ENCODE measurements at places on chromosomes 5 and 9.
A peak's percentile ranks its signal among the peaks of the same experiment; 100 is the strongest.

DNA sequence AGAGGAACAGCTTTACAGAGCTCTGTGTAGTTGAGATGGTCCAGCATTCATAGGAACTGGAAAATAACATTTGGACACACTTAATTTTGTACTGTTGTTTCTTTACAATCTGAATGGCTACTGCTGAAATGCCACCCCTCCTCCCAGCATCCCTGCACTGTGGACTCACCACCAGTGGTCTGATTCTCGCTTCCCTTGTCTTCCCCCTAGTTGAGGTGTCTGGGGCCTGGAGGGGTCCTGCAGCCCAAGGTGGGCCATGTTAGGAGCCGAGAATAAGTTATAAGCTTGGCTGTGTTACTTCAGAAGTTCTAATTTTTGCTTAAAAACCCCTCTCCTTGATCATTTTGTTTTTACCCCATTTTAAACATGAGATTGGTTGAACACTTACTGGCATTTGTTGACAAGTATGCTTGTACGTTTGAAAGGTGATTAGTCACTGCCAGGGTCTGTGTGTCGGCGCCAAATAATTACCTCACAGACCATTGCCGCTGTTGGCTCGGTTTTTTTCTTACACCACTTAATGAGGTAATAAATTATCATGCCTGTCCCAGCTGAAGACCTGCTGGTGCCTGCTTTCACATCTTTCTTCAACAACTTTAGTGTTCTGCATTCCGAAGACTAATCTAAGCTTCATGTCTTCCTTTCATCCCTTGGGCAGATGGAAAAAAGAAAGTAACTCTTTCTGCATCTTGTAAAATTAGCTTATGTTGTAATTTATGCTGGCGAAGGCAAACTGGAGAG lies 65.8 kb downstream of the MCCC2 start:
- no peak for DNase-seq

DNA sequence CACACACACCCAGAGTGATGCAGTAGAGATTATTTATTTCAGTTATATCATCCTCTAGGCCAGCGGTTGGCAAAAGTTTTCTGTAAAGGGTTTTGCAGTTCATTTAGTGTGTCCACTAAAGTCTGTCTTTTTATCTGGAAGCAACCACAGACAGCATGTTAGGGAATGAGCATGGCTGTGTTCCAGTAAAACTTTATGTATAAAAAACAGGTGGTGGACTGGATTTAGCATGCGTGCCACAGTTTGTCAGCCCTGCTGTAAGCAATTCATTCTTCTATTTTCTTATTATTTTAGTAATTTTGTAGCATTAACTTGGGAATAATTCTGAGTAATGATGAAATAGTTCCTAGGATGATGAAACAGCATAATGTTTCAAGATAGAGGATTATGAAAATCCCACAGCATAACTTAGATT lies 51.7 kb downstream of the CCNH start:
- DNase-seq = no peak

DNA sequence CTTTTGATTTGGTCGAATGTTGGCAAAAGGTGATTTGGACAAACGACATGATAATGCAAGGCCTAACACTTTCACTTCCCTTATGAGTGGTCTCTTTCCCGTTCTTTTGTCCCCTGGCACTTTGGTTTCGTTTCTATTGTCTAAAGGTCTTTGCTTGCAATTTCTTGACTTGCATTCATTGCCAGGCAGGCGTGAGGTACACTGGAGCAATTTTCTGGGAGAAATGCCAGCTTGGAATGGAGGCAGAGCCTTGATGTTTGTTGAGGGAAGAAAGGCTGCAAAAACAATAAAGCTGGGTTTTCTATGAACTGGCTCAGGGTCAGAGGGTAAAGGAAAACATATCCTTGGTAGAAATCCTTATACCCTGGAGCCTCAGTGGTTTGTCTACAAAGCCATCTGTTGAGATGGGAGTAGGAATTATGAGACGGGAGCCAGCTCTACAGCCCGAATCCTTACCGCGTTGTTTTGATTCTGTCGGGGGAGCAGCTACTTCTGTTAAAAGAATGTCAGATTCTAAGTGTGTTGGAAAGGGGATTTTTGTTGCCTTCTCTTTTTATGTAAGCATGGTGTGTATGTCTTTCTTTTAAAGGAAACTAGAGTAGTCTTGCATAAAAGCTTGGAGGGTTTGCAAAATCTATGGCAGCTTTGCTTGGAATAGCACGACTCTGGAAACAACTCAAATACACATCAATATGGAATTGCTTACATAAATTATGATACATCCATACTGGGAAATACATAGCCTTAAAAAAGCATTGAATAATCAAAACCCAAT lies 158.9 kb downstream of the RMI1 start:
- peak; percentile 86 for DNase-seq

DNA sequence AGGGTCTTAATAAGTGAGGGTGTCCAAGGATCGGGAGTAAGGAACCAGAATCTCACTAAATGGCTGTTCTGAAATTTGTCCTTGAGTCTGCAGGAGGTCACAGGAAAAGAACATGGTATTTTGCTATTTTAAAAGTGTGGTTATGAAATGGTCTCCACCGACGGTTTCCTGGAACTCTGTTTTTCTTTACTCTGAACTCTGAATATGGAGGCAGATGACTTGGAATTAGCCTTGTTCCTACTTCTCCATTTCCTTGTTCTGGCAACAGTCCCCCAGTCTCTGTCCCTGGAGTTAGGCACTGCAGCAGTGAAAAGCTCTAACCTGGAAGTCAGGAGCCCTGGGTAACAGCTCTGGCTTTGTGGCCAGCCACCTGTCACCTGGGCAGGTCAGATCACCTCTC lies 46.6 kb upstream of the C5orf58 start:
- DNase-seq = no peak

- DNase-seq = no peak
Measured at GRCh38 chr9:68492806-68493205, 47.9 kb downstream of the TMEM252 start.

DNA sequence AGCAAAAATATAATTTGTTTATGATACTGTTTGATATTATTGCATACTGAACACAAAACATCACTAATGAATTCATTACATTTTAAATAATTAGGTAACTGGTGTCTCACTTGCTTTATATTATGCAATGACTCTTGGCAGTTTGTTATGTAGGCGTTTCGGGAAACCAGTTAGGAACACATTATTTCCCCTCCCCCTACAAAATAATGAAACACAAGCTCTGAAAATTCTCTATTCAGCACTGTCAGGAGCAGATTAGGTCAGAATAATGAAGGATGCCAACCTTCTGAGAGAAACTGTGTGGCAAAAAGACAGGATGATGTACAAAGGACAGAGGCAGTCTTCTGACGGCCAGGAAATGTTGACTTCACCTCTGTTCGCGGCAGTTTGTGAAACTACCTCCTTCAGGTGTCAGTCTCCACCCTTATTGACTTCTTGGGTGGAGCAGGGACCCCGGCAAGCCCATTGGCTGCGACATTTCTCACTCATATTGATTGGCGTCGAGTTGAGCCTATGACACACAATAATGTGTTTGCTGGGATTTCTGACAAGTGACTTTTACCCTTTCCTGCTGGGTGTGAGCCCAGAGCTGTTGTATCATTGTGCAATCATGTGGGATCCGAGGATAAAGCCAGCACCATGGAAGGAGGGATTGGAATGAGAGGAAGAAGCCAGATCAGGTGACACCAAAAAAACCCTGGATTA lies 33.9 kb downstream of the SH3PXD2B start:
- no peak for DNase-seq

- DNase-seq = no peak
Measured at GRCh38 chr9:91690540-91691249, 259.3 kb downstream of the ROR2 start.

- DNase-seq = no peak
Measured at GRCh38 chr9:129071526-129072126, 9.3 kb upstream of the DOLPP1 start.

DNA sequence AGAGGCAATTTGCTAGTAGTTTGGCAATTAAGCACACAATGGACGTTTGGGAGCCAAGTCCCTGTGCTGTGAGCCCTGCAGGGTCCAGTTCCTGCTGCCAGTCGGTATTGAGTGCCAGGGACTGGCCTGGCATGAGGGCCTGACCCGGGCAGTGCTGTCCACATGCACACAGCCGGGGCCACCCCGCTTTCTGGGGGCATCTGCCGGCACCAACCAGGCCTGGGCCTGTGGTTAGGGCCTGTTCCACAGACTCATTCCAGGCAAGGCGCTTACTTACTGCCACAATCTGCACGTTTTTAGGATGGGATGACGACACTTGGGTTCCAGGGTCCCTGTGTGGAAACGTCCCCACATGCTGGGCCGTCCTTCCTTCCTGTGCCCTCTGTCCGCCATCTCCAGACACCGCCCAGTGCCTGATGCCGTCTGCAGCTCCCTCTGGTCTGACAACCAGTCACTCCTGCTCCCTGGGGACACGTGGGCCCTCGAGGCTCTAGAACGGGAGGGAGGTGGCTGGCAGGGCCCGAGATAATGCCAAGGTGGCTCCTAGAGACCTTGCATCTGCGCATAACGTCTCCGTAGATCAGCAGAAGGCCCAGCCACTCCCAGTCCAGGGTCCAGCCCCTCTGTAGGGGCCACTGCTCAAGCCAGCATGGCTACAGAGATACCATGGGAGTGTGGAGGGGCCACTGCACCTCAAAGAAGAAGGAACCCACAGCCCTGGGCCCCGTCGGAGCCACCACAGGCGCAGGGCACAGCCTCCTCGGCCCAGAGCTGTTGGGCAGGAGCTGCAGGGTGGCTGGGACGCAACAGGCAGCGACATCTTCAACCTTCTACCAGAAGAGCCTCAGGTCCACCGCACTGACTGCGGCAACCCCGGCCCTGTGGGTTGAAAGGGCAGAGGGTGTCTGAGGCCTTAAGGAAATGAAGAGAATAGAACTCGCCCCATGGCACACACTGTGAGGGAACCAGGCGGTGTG lies 24.7 kb downstream of the SLC9A3 start:
- no peak for DNase-seq

DNA sequence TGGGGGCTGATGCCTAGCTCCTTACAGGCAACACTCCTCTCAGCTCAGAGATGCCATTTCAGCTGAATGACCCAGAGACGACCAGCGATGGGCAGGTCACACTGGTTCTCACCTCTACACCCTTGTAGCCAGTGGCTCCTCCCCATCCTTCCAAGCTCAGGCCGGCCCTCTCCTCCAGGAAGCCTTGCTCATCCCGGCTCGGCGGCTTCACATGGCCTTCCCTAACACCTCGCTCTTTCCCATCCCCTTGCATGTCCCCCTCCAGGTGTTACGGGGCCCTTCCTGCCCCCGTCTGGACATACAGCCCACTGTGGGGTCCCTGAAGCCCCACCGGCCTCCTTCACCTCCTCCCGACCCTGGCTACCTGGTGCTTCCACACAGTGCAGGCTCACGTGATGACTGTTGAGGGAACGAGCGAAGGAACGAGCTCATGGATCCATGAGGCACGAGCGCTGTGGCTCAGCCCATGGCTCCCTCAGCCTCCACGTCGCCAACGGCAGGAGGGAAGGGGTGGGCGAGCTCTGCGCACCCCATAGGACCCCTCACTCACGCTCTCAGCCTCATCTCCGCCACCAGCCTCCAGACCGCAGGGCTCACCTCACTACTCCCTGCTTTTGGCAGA lies 45.7 kb downstream of the SARDH start:
- DNase-seq = no peak

DNA sequence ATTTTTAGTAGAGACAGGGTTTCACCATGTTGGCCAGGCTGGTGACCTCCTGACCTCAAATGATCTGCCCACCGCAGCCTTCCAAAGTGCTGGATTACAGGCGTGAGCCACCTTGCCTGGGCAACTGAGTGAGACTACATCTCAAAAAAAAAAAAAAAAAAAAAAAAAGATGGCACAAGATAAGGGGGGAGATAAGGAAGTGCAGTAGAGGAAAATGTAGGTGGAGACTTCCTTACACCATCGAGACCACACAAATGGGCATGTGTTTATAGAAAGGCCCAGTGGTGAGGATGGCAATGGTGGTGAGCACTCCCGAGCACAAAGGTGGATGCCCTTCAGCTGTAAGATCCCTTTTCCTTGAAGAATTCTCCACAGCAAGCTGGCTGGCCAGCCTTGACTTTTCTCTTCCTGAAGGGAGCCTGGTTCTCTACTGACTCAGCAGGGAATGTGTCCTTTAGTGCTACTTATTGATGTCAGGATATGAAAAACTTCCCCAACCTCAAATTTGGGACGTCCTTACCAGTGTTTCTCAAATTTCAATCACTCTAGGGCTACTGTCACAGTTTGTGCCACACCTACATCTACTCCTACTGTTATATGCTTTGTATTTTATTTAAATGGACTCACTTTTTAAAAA lies 28.2 kb downstream of the ERGIC1 start:
- no peak for DNase-seq

- DNase-seq = no peak
Measured at GRCh38 chr5:50359187-50359586, 81.9 kb downstream of the EMB start.

GRCh38 chr9:99490729-99491128 lies 268.6 kb downstream of the SEC61B start:
- DNase-seq = no peak

DNA sequence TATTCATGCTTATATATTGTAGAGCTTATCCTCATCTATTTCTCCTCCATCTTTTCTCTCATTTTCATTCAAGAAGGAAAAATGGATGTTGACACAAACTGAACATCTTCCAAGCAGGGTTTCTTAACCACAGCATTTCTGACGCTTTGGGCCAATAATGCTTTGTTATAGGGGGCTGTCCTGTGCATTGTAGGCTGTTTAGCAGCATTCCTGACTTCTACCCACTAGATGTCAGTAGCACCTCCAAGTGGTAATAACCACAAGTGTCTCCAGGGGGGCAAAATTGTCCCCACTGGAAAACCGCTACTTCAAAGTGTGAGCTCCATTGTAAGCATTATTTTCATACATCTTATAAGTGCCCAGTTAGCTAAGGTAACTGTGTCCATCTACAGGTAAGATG lies 2.6 kb upstream of the TXNDC8 start:
- no peak for DNase-seq

- DNase-seq = no peak
Measured at GRCh38 chr9:131318231-131319085, 28.9 kb downstream of the PLPP7 start.

DNA sequence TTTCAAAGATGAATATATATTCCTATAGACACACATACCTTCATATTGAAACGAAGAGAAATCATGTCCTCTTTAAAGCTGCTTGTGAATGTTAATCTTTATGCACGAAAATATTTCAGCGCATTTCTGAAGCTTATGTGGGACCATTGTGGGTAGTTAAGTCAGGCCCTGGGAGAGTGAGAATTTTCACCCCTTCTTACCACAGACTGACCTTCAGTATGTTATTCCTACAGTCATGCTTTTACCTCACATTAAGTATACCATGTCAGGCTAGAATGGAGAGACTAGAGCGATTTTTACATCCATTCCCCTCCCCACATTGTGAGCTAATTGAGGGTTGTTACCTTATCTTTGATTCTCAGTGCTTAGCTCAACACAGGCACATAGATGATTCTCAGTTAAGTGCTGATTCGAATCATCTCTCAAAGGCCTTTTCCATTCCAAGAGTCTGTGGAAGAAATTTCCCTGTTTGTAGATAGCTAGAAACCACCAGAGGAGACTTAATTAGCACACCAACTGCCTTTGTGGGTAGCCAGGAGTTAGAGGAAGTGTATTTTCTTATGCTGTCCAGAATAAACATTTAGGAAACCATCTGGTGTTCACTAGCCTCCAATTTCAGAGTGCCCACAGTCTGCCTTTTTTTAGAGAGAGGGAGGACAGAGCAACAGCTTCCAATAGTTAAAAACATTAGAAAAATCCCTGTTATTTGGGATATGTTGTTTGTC lies 110.5 kb downstream of the MEGF10 start:
- no peak for DNase-seq
